Psoas muscle (tissue), 8 donors: ENCODE measurements at places on chromosomes 2 and 18. TPM values are rescaled to one million over a fixed set of nuclear protein-coding genes. Genes with fewer than 3 reads are reported as not detected.

The SP100 gene
- total RNA-seq: 21.0 TPM

The SCYGR4 gene
- total RNA-seq: not detected

The STARD6 gene
- not detected for total RNA-seq

The DLX1 gene
- total RNA-seq: 0.17 TPM
